ENCODE measurements at places on chromosomes 7 and 10.

- H3K36me3 ChIP-seq, result peaks cover 16% of the 10 kb centered on the region
- no peak for DNase-seq
- H3K27ac ChIP-seq, result no peak overlapping the region
- H3K4me1 ChIP-seq, result peaks cover 11% of the 10 kb centered on the region
These were observed 104.5 kb upstream of the PRSS58 start for GRCh38 chr7:142362349-142362748.

DNA sequence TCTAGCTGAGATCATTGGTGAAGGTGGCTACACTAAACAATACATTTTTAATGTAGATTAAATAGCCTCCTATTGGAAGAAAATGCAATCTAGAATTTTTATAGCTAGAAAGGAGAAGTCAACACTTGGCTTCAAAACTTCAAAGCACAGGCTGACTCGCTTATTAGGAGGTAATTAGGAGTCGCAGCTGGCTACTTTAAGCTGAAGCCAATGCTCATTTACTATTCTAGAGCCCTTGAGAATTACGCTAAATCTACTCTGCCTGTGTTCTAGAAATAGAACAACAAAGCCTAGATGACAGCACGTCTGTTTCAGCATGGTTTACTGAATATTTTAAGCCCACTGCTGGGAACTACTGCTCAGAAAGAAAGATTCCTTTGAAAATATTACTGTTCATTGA, 101.6 kb upstream of the EEPD1 start:
- no peak overlapping the region for H3K27ac ChIP-seq
- no peak for DNase-seq
- peaks cover 3% of the 10 kb centered on the region for H3K4me1 ChIP-seq
- H3K36me3 ChIP-seq, result no peaks in the 10 kb centered on the region

- H3K36me3 ChIP-seq, result peaks cover 13% of the 10 kb centered on the region
- no peaks in the 10 kb centered on the region for H3K27me3 ChIP-seq
- DNase-seq, result peak; percentile 74
These were observed 19.4 kb downstream of the MKLN1 start for GRCh38 chr7:131346885-131347592.

GRCh38 chr7:158384746-158385145, 202.9 kb downstream of the PTPRN2 start:
- DNase-seq, result no peak
- H3K4me3 ChIP-seq, result no peak overlapping the region
- no peaks in the 10 kb centered on the region for H3K27me3 ChIP-seq
- H3K27ac ChIP-seq, result no peak overlapping the region
- H3K36me3 ChIP-seq, result peaks cover 21% of the 10 kb centered on the region
- no peaks in the 10 kb centered on the region for H3K4me1 ChIP-seq

- no peaks in the 10 kb centered on the region for H3K27me3 ChIP-seq
- no peak for DNase-seq
- peaks cover 27% of the 10 kb centered on the region for H3K36me3 ChIP-seq
- no peak overlapping the region for H3K27ac ChIP-seq
These were observed 61.3 kb downstream of the GALNT17 start for GRCh38 chr7:71193099-71193810.

- peaks cover 4% of the 10 kb centered on the region for H3K4me1 ChIP-seq
- no peak for DNase-seq
- H3K4me3 ChIP-seq, result no peak overlapping the region
- H3K27ac ChIP-seq, result no peak overlapping the region
- H3K36me3 ChIP-seq, result peaks cover 5% of the 10 kb centered on the region
These were observed 3.7 kb upstream of the PCOLCE start for GRCh38 chr7:100598425-100598824.

DNA sequence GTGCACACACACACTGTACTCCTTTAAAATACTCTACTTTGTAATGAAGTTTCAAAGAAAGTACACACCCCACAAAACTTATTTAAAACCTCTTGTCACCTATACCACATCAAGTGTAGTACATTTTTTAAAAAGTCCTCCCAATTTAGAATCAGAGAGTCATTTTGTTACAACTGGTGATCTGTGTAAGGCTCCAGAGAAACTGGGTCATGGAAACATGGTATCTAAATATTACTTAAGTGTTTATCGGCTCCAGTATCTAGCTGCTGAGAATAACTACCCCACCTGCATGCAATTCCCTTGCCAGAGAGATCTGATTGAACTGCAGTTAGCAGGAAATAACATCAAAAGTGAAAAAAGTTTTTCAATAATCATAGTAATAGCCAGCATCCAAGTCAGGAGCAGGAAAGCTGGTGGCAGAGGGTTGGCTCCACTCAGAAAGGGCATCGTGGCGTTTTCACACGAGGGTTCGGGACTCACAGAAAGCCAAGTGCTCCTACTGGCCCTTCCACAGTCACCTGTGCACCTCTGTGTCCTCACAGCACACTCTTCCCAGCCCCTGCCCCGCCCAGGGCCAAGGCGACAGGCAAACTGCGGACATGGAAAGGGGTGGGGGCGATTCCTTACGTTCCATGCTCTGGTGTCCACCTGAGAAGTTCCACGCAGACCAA, 6.5 kb downstream of the RGS10 start:
- H3K27ac ChIP-seq, result no peak overlapping the region
- no peak overlapping the region for H3K4me3 ChIP-seq

DNA sequence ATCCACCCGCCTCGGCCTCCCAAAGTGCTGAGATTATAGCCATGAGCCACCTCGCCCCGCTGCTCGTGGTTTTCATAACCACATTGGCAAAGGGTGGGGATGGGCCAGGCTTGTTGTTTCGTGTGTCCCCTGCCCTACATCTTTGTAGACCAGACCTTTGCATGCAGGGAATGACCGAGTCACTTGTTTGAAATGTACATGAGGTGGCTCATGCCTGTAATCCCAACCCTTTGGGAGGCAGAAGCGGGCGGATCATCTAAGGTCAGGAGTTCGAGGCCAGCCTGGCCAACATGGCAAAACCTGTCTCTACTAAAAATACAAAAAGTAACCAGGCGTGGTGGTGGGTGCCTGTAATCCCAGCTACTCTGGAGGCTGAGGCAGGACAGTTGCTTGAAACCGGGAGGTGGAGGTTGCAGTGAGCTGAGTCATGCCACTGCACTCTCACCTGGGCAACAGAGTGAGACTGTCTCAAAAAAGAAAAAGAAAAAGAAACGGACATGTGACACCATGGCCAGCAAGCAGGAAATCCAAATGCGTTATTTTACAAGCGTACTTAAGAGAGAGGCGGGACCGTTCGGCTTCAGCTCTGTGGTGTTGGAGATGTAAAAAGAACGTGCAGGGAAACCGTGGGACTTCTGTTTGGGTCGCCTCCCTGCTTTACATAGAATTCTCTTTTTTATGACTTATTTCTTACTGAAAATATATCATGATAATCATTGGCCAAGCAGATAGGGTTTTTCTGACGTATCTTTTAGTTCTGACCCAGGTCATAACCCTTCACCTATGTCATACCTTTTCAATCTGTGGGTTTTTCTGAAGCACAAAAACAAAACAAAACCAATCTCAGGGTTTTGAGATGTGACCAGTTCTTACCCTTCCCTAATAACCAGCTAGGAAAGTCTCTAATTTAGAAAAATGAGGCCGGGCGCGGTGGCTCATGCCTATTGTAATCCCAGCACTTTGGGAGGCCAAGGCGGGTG, 45.1 kb downstream of the WIPI2 start:
- no peak overlapping the region for H3K27ac ChIP-seq
- H3K27me3 ChIP-seq, result no peaks in the 10 kb centered on the region
- H3K4me1 ChIP-seq, result no peaks in the 10 kb centered on the region
- peaks cover 25% of the 10 kb centered on the region for H3K36me3 ChIP-seq

GRCh38 chr10:6711881-6712280, 131.8 kb upstream of the PRKCQ start:
- no peaks in the 10 kb centered on the region for H3K27me3 ChIP-seq
- H3K27ac ChIP-seq, result no peak overlapping the region
- no peak overlapping the region for H3K4me3 ChIP-seq
- no peaks in the 10 kb centered on the region for H3K36me3 ChIP-seq
- no peak for DNase-seq
- peaks cover 2% of the 10 kb centered on the region for H3K4me1 ChIP-seq

DNA sequence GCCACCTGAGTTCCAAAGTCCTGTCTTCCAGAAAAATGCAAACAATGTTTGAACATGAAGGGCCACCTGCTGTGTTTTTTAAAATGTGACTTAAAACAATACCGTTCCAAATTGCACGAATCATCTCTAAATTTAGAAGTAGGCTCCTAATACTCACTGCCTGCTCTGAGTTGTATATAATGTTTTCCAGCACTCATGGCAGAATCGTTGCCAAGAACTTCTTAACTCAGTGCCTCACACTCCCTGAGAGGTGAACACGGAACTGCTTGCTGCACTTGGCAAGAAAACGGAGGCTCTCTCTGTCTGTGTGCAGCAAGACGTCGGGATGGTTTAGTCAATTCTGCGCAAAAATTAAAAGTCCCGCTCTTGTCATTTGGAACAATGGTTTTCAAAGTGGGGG, 757.3 kb upstream of the AUTS2 start:
- H3K4me3 ChIP-seq, result no peak overlapping the region
- peaks cover 4% of the 10 kb centered on the region for H3K36me3 ChIP-seq
- H3K27me3 ChIP-seq, result no peaks in the 10 kb centered on the region
- H3K4me1 ChIP-seq, result no peaks in the 10 kb centered on the region

DNA sequence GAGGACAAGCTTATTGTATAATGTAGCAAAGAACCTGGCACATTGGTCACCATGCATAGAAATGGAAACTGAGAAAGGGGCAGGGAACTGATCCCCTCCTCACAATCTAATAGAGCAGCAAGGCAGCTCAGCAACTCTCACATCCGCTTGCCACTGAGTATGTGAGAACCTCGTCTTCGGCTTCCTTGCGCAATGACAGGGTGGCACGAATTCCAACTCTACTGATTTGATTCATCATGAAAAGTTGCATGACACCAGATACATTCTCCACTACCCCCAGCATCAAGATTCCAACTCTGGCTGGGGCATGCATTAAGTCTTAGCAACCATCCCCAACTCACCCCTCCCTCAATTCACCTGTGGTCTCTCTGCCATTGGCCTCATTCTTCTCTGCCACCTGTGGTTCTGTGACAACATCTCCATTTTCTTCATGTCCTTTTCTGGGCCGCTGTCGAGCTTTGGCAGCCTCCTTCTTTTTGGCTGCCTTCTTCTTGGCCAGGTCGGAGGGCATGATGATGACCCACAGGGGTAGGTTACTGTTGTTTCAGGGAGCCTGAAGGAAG, 976 bp downstream of the ABCF2 start:
- no peaks in the 10 kb centered on the region for H3K27me3 ChIP-seq
- H3K27ac ChIP-seq, result no peak overlapping the region
- peaks cover 50% of the 10 kb centered on the region for H3K36me3 ChIP-seq

DNA sequence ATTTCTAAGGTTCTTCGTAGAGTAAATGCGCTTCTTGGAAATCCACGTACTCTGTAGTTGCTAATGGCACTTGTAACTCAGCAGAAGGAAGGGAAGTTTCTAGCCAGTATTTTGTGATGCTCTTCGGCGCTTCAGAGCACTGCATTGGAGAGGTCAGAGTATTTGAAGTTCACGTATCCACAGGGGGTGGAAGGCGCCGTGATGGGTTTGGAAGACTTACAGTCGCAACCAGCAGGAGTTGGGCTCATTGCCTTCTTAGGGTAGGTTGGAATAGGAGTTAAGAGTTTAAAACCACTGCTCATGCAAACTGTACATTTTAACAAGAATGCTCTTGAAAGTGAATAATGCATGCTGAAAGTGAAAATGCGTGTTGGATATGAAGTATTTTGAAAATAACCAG, 49.1 kb downstream of the SHH start:
- H3K27ac ChIP-seq, result no peak overlapping the region
- no peaks in the 10 kb centered on the region for H3K4me1 ChIP-seq
- H3K27me3 ChIP-seq, result no peaks in the 10 kb centered on the region

GRCh38 chr7:155208681-155209477, 88.8 kb upstream of the INSIG1 start:
- H3K4me3 ChIP-seq, result no peak overlapping the region
- H3K4me1 ChIP-seq, result no peaks in the 10 kb centered on the region
- H3K27me3 ChIP-seq, result no peaks in the 10 kb centered on the region
- DNase-seq, result no peak
- H3K36me3 ChIP-seq, result no peaks in the 10 kb centered on the region
- H3K27ac ChIP-seq, result no peak overlapping the region

- no peaks in the 10 kb centered on the region for H3K27me3 ChIP-seq
- no peak overlapping the region for H3K27ac ChIP-seq
- H3K4me3 ChIP-seq, result no peak overlapping the region
- H3K36me3 ChIP-seq, result no peaks in the 10 kb centered on the region
These were observed 279.8 kb downstream of the KCNMA1 start for GRCh38 chr10:77357611-77358310.

GRCh38 chr7:80537091-80537490, 25.2 kb upstream of the GNAT3 start:
- H3K4me3 ChIP-seq, result no peak overlapping the region
- H3K4me1 ChIP-seq, result no peaks in the 10 kb centered on the region
- peaks cover 14% of the 10 kb centered on the region for H3K36me3 ChIP-seq
- no peaks in the 10 kb centered on the region for H3K27me3 ChIP-seq
- no peak for DNase-seq

- H3K4me1 ChIP-seq, result no peaks in the 10 kb centered on the region
- H3K27ac ChIP-seq, result no peak overlapping the region
- H3K4me3 ChIP-seq, result no peak overlapping the region
- H3K27me3 ChIP-seq, result no peaks in the 10 kb centered on the region
- H3K36me3 ChIP-seq, result 0 out of 2 replicates have a peak, but pooled peaks cover 3% of the 10 kb centered on the region
- no peak for DNase-seq
These were observed 83.2 kb downstream of the AHCYL2 start for GRCh38 chr7:129308047-129308446.

All from H9 (cell line).